ENCODE measurements at places on chromosomes 12 and 14.

DNA sequence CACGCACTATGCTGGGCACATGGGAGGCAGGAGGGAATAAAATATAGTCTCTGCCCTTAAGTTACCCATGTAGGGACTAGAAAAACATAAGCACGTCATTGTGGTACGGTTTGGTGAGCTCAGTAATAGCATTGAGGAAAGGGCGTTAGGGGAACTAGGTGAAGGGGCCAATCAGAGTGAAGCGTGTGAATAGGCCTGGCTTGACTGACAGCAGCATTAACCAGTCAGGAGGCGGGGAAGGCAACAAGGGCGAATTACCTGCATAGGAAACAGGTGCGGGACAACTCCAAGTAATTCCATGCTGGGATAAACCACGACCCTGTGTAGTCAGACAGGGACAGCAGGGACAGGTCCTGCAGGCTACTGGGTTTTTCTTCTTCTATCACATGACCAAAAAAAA lies 107.7 kb downstream of the UNC79 start:
- peak; percentile 15 for DNase-seq

DNA sequence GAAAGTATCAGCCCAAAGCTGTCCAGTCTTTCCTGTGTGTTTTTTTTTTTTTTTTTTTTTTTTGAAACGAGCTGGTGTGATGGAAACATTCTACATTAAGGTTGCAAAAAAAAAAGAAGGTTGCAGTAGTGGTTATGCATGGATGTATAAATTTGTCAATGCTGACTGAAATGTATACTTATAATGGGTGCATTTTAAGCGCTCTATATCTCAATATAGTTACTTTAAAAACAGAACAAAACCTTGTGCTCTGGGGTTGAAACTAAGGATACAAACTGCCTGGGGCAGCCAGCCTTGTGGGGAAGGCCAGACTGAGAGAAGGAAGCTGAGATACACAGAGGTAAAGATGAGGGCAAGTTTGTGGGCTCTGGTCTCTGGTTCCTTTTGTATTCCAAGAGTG lies 87.3 kb upstream of the RMST start:
- DNase-seq = no peak

DNA sequence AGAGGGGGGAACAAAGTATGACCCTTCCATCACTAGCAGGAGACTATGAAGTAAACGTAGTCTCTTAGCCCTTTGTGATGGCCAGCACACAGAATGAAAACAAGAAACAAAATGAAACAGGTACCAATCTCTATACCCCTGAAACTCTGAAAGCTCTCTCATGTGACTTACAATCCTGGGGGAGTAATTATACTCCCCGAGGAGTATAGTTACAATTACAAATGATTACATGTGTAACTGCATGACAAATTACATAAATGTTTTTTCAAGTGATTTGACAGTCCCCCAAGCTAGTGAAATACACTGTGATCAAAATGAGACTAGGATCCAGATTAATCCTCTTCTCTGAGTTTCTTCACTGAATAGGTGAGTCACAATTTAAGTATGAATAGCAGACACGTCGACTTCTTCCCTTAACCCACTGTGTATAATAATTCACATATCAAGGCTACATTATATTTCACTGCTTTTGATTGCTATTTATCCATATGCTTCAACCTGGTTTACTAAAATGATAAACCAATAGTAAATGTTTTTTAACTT lies 74.0 kb downstream of the SPTSSA start:
- no peak for DNase-seq

- peak; percentile 84 for DNase-seq
Measured at GRCh38 chr12:109597795-109598427, 24.3 kb downstream of the MVK start.

DNA sequence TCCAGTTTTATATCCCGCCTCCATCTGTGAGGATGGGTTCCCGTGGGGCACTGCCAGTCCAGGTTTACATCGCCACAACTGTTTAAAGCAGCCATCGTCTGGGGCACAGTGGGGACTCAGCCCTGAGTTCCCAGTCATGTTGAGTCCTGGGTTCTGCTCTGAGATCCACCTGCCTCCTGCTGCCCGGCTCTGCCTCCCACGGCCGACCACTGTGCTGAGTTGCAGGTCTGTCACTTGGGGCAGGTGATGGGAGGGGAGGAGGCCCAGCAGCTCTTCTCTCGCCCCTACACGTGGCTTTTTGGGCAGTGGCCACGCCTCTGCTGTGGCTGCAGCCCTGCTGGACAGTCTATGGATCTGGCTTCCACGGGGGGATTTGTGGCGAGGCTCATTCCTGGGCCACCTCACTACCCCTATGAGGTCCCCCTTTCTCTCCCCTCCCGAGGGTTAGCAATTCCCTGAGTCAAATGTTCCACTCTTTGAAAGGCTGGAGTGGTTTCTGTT lies 143.0 kb downstream of the ADGRD1 start:
- no peak for DNase-seq

GRCh38 chr12:271161-271560 lies 8.5 kb upstream of the SLC6A13 start:
- no peak for DNase-seq

DNA sequence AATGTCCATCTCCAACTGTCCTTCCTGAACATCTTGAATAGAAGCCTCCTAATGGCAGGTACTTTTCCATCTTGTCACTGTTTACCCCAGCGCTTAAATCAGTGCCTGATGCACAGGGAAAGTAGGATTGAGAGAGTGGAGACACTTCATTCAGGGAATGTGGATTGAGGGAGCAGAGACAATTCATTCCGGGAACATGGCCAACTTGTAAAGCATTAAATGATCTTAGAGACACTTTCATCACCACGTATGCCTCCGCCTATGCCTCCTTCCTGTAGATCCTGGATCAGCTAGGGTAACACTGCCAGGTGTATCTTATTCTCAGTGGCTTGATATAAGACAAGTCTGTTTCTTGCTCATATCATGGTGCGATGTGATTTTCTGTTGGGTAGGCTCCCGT lies 67.6 kb upstream of the CSRP2 start:
- DNase-seq = no peak

- DNase-seq = peak; percentile 85
Measured at GRCh38 chr12:114011711-114012110, 45.6 kb upstream of the RBM19 start.

DNA sequence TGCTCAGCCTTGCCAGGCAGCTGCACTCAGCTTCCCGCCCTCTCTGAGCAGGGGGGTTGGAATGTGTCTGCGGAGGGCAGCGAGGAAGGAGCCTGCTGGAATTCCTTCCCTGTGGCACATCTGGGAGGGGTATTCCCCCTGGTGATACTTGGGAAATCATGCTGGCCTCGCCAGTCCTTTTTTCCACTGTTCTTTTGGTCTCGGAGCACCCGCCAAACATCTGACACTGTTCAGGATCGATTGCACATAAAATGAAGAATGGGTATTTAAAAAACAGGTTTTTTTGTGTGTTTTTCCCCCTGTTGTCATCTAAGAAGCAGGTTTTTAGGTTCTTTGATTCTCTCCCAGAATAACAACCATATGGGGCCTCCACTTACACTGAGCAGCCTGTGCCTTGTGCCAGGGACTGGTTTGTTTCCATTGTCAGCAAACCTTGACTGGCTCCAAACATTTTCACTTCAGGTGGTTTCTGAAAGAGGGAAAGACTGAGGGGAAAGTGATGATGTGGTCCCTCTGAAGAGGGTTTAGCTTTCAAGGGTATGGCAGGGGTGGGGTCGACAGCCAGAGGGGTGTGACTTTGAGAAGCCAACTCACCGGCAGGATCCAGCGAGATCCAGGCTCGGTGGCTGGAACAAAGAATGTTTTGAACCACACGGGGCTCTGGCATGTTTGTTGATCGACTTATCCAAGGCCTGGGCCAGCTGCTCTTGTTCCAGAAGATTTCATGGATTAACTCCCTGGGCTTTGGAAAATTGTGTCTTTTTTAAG lies 215.1 kb downstream of the CACNA1C start:
- DNase-seq = peak; percentile 51

DNA sequence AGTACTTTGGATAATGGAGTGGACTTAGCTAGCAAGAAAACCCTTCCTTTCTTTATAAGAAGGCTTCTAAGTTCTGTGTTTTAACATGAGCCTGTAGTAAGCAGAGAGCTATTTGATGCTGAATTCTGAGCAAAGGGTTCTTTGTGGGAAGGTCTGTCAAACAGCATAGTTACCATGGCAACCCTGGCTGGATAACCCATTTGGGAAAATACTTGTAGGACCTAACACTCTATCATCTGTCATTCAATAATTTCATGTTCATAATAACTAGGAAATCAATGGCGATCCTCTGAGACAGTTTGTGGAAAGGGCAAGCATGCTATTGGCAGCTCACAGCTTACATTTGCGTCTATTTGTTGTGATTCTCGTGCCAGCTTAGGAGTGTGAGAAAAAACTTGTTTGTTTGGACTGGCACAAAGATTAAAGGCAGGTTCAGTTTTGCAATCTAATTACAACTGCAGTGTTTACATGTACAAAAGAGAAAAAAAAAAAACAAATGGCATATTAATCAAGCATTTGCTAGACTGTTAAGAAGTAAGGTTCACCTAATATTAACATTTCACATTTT lies 219.2 kb downstream of the PDZRN4 start:
- DNase-seq = peak; percentile 23

DNA sequence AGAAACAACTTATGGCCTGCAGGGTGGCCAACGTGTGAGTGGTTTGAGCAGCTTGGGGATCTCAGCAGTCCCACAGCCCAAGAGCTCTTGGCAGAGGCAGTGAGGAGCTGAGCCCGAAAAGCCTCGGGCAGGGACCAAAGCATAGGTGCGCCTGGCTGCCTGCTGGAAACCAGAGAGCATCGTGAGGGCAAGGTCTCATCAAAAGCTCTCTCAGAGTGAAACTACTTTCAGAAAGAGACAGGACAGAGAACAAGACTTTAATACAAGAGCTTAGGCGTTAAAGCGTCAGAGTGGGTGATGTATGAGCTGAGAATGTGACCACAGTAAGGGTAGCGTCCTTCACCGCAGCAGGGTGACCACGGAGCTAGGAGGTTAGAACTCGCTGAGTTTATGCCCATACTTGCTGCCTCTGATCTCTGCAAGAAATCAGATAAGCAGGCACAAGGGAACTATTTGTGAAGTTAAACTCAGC lies 30.8 kb downstream of the LGMN start:
- no peak for DNase-seq

DNA sequence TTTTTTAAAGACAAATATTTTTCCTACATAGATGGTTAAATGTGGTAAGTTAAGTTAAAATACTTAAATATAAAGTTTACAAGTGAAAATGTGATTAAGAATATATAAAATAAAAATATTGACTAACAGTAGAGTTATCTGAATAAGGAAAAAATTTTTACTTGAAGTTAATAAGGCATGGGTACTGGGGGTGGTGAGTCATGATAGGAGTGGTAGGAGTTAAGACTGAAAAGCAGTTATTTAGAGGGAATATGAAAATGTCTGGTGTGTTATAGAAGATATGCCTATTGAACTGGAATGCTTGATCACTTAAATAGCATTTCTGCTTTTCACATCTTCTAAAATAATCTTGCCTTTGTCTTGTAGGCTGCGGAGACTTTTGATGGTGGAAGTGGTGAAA lies 68.7 kb downstream of the CCDC91 start:
- no peak for DNase-seq

DNA sequence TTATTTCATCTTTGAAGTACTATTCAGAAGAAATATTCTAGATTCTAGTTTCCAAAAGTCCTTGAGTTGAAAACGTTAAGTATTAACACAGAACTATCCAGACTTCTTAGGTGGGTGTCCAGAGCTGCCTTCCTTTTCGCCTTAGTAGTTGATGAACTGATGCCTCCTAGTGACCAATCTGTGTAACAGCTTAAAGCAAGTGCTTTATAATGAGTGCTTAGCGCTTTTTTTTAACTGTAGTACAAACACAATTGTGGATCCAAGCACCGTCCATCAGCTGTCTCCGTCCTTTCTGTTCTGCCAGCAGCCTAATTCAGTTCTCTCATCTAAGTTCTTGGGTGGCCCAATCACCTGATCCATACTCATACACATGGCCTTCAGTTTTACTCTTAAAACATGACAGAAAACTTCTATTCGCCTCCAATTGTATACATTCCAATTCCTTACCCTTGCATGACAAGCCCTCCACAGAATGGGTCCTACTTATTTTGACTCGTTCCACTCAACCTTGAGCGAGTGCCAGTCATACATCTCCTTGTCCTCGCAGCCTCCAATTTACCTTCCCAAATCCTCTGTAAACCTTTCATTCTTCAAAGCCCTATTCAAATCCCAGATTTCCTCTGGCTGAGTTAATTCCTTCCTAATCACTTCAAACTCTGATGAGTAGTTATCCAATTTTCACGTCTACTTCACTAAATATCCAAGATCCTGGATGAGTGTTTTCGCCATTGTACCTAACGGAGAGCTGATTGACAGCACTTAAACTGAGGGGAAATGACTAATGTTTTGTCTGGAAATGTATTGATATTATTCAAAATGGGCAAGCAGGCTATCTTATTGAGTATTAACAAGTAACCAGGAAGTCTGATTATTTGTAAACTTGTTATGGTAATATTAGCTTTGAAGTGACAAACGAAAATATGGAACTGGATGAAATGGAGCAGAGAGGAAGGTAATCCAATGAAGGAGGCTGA lies 5.8 kb upstream of the PHLDA1 start:
- DNase-seq = peak; percentile 91

GRCh38 chr12:131829791-131830334 lies 1.7 kb downstream of the MMP17 start:
- DNase-seq = no peak

DNA sequence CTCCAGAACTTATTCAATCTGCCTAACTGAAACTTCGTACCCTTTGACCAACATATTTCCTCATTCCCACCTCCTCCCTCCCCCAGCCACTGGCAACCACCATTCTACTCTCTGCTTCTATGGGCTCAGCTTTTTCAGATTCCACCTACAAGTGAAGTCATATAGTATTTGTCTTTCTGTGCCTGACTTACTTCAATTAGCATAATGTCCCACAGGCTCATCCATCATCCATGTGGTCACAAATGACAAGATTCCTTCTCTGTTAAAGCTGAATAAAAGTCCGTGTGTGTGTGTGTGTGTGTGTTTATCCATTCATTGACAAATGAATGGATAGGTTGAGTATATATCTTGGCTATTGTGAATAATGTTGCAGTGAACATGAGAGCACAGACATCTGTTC lies 1.3 kb upstream of the C14orf39 start:
- no peak for DNase-seq

DNA sequence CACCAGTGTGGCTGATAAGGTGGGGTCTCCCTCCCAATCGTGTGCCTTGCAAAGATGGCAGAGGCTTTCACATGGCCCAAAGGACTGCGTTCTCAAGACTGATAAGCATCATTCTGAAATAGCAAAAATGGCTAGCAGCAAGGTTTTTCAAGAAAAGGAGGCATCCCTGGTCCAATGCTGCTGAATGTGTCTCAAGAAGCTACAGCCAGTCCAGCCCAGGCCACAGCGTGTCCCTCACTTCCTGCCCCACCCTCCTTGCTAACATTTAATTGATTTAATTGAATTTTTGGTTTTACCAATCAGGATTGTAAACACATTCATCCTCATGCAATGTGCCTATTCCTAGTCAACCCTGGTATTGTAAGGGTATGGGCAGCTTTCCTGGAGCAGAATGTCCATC lies 55.9 kb downstream of the C14orf132 start:
- no peak for DNase-seq

DNA sequence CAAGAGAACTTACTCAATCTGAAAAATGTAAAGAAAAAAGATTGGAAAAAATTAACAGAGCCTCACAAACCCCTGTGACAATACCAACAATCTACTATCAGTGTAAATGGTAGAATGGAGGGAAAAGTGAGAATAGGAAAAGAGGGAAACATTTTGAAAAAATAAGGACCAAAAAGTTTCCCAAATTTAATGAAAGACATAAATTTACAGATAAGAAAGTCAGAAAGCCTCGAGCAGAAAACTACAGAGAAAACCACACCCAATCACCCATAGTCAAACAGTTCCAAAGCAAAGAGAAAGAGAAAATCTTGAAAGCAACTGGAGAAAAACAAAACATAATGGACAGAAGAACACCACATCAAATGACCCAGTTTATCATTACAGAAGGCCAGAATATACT lies 142.7 kb upstream of the DIO3 start:
- DNase-seq = no peak
